ENCODE measurements at places on chromosomes 2 and 18.

DNA sequence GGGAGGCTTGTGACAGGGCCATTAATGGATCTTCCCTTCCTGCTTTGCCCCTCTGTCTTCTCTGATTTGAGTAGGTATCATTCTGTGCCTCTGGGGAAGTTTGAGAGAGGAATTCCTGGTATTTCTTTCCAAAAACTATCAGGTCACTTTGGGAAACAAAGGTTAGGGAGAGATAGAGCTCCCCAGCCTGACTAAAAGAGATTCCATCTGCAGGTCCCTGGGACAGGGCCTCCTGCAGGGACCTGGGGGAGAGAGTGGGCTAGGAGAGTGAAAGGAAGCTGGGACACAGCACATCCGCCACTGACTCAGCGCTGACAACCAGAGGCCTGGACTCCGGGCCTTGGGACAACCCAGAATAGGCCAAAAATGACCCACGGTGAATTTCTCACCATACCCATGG is 6.4 kb downstream of the GALNT14 start:
- no peak for DNase-seq

- DNase-seq, result no peak
Observed at GRCh38 chr2:118177318-118177717, 89.0 kb downstream of the INSIG2 start.

GRCh38 chr18:48676756-48677368 is 138.0 kb downstream of the CTIF start:
- DNase-seq, result peak; percentile 48

DNA sequence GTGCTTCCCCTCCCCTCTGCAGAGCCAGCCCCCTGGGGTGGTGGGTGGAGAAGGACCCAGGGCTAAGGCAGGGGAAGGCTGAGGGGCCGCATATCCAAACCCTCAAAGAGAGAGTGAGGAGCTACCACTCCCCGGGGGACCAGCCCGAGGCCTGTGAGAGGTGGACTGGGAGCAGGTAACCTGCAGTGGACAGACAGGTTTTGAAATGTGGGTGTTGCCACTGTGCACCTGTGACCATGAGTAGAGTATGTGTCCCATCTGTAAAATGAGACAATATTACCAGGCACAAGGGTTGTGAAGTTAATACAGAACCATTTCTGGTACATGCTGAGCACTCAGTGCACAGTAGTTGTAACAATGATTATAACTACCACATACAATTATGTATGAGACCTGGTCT is 51.2 kb upstream of the POMC start:
- DNase-seq, result no peak

- peak; percentile 9 for DNase-seq
Observed at GRCh38 chr18:32770666-32771168, 2.1 kb downstream of the KLHL14 start.

DNA sequence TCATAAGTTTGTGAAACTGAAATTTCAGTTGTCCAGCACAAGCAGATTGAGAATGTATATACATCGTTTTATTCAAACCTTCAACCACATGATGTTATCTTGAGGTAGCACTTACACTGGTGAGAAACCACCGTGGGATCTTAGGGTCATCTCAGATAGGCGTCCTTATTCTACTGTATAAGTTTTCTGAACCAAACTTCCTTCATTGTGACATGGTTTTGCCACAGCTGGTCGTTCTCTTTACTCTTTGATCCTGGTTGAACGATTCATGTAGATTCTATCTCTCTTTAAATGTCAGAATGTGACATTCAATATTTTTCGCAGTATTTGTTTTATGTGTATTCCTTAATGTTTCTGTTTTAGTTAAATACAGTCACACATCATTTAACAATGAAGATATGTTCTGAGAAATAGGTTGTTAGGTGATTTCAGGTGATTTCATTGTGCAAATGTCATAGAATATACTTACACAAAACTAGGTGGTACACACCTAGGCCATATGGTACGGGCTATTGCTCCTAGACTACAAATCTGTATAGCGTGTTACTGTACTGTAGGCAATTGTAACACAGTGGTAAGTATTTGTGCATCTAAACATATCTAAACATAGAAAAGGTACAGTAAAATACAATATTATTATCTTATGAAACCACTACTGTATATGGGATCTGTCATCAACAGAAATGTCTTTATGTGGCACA is 17.9 kb upstream of the ARHGAP25 start:
- DNase-seq, result no peak

DNA sequence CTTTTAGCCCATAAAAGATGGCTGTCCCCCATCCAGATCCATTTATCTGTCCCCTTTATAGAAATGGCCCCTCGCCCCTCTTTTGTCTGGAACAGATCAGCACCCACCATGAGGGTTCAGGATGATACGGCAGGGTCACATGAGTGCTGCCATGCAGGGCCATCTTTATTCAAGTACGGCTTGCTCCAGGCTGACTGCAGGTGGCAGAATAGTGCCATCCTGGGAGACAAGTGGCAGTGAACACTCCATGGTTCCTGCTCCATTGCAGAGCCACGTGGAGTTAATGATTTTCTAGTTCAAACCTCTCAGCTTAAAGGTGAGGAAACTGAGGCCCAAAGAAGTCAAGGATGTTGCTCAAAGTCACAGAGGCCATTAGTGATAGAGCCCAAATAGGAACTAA is 180.6 kb downstream of the CLIP4 start:
- DNase-seq, result no peak

DNA sequence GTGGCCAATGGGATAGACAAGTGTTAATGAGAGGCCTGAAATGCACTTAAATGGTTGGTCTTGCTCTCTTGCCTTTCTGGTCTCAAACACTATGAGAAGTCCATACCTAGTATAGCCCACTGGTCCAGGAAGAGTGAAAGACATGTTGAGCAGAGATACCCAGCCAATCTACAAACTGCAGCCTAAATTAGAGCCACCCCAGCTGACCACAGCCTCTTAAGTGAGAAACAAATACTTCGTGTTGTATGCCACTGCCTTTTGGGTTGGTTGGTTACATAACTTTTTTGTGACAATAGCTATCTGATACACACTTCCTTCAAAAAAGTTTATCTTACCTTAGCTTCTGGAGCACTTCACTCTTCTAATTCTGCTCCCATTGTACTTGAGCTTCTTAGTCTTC is 8.8 kb upstream of the EXOC6B start:
- no peak for DNase-seq

GRCh38 chr18:74661691-74662090 is 64.0 kb downstream of the ZNF407 start:
- no peak for DNase-seq

- DNase-seq, result no peak
Observed at GRCh38 chr18:40976050-40976449, 979.0 kb upstream of the PIK3C3 start.

- no peak for DNase-seq
Observed at GRCh38 chr2:147818741-147819140, 26.1 kb upstream of the ACVR2A start.

- DNase-seq, result peak; percentile 59
Observed at GRCh38 chr18:31042406-31043181, at the start of gene DSC3. DSC3 (minus strand) TSS chr18:31042742; CDS start chr18:31042660, 82 bp downstream.

GRCh38 chr2:29196792-29197788 is 81.9 kb downstream of the CLIP4 start:
- peak; percentile 15 for DNase-seq

DNA sequence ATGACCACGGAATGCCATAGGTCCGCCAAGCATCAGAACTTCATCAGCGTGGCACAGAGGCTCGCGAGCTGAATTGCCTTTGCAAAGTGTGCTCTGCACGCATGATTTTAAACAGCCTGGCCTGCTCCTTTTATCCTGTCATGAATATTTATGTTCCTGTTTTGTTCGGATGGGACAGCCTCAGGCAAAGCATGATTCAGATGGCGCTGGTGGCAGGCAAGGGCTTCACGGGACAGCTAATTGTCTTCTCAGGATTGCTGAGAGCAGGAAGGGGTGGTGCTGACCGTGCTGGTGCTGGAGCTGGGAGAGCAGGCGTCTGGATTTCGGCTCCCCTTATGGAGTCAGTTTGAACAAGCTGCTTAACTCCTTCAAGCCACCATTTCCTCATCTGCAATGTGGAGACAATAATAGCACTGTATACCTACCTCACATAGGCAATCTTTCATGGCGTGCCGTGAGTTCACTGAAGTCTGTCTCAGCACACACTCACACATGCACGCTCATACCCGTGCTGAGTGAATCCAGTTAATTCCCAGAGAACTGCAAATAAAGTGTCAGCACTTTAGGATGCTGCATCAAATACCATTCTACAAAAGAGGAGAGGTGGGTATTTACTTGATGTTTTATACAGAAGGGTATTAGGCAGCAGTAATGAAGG is 79.7 kb upstream of the APCDD1 start:
- DNase-seq, result no peak

DNA sequence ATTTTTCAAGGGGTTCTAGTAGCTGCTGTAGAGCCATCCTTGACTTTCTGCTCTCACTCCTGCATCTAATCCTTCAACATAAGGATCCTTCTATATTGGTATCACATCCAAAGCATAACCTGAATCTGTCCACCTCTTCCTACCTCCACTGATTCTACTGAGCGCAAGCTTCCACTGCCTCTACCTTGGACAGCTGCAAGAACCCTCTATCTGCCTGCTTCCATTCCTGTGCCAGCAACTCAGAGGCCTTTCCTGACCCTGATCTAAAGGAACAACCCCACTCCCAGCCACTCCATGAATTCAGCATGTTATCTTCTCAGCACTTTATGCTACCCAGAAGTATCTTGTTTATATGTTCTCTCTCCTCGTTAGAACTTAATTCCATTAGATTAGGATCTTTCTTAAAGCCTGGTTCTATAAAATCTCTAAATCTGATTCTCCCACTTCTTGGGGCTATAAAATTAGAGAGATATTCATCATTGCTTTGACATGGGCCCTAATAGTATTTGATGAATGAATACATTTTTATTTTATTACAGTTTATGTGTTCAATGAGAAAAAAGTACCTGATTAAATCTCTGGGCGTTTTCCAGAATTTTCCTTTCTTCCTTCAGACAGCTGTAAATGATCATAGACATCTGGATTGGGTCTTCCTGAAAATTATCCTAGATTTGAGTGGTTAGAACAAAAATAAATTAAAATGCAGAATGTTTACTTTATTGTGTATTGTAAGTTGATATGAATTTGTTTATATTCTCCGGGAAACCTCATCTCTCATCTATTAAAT is 6.8 kb downstream of the STAT1 start:
- DNase-seq, result no peak
